T-helper 2 cell (primary cell): ENCODE measurements at places on chromosomes 4 and X.

- DNase-seq = no peak
Observed at GRCh38 chr4:83782591-83782990, 246.7 kb downstream of the GPAT3 start.

GRCh38 chr4:31040106-31040505, 319.9 kb downstream of the PCDH7 start:
- DNase-seq = no peak

DNA sequence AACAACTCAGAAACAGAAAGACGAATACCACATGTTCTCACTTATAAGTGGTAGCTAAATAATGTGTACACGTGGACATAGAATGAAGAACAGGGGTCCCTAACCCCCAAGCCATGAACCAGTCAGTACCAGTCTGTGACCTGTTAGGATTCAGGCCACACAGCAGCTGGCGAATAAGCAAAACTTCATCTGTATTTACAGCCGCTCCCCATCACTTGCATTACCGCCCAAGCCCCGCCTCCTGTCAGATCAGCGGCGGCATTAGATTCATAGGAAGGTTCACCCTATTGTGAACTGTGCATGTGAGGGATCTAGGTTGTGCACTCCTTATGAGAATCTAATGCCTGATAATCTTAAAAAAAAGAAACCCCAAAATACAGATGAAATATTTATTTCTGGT, 1128.7 kb downstream of the NLGN4X start:
- no peak for DNase-seq

DNA sequence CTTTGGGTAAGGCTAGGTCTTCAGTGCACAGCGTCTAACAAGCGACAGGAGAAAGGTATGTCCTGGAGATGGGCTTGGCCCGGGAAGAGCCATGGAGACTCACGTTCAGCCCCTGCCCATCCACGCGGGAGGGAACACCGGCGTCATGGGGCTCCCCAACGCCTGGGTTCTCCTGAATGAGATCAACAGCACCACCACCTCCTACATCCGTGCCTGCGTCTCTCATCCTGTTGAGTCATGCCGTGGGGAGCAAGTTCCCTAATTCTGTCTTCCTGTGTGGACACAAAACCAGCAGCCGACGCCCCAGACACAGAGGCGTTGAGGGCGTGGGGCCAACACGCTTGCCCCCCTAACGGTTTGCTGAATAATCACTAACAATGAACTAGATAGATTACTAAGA, 20.1 kb upstream of the IL3RA start:
- DNase-seq = no peak

- DNase-seq = no peak
Observed at GRCh38 chr4:53767482-53767881, 176.2 kb upstream of the LNX1 start.

DNA sequence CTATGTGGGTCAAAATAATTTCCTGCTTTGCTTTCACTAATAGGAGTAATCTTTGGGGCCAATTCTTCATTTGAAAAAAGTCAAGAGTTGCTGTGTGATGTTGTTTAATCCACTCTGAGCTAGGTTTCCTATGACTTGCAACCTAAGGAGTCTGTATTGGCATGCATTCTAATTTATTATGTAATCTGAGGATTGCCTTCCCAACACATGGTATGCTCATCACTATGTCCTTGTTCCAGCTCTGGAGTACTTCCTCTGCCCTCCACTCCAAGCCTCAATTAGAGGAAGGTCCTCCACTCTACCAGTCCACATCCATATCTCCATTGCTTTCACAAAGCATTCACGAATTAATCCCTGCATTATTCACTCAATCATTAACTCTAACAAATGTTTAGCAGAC, 56.1 kb downstream of the PPP3CA start:
- DNase-seq = no peak

GRCh38 chr4:151690164-151690870, 70.5 kb downstream of the GATB start:
- DNase-seq = no peak

DNA sequence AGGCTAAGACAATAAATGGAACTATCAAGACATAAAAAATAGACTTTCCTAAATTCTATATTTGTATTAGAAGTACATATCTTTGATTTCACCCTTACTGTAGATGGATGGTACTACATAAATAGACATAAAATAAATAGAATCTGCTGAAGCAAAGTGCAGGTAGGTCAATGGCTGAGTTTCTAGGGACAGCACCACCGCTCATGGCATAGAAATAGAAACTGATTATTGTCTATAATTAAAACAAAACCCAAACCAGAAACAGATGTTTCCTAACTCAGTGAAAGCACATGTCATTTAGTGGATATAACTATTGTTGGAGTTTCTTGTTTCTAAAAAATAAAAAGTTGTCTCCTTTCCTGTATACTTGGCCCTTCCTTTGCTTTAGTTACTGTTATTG, 387.3 kb upstream of the ADGRL3 start:
- no peak for DNase-seq

GRCh38 chr4:74674750-74675149, 119.6 kb downstream of the BTC start:
- no peak for DNase-seq

DNA sequence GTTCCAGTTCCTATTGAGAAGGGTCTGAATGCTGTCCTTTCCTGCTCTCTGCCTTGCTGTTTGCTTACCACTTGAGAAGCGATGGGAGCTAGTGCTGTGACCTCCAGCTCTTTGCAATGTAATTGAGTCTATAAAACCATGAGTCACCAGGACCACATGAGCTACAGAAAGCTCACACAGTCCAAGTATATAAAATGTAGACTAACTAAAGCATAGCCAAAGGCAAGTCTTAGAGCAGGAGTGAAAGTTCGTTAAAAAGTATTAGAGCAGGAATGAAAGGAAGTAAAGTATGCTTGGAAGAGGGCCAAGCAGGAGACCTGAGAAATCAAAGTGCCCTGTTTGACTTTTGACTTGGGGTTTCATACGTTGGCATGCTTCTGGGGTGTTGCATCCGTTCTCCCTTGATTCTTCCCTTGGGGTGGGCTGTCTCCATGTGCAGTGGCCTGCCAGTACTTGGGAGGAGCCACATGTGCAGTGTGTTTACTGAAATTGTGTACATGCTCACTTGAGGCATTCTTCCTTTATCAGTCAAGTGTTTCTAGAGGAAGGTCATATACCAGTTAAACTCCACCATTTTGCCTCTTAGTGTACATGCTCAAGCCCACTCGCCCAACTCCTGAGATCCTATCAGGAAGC, 71.3 kb upstream of the KIT start:
- DNase-seq = no peak

DNA sequence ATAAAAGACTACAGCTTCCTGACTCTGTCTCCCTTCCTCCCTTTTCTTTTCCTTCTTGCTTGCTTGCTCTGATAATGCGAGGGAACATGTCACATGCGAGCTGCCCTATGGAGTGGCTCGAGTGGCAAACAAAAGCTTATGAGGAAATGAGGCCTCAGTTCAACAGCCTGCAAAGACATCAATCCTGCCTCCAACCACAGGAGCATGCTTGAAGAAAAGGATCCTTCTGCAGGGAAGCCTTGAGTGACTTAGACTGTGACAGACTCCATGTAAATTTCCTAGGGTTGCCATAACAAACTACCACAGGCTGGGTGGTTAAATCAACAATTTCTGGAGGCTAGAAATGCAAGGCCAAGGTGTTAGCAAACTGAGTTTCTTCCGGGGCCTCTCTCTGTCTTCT, 152.5 kb downstream of the NR3C2 start:
- DNase-seq = no peak

GRCh38 chr4:3864742-3865721, 98.8 kb downstream of the ADRA2C start:
- no peak for DNase-seq

- no peak for DNase-seq
Observed at GRCh38 chr4:100208459-100208858, 18.2 kb upstream of the DDIT4L start.

GRCh38 chrX:155873188-155873587, 8.0 kb upstream of the VAMP7 start:
- DNase-seq = no peak

GRCh38 chr4:48905363-48906015, 1.1 kb downstream of the OCIAD2 start:
- DNase-seq = no peak

DNA sequence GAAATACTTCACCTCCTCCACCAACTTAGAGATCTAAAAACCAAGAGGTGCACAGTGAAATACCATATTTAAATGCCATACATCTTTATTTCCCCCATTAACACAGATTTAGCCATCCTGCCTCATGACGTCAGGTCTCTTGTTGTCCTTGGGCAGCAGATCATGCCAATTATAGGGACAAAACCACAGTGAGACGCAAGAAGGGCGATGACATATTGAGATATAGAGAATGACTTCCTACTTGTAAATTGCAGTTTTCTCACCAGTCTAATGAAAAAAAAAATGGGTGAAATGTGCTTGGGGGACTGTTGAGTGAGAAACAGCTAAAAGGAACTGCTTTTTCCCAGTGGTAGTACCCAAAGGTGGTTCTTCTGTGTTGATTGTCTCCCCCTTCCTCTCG, 24.3 kb downstream of the RS1 start:
- no peak for DNase-seq

DNA sequence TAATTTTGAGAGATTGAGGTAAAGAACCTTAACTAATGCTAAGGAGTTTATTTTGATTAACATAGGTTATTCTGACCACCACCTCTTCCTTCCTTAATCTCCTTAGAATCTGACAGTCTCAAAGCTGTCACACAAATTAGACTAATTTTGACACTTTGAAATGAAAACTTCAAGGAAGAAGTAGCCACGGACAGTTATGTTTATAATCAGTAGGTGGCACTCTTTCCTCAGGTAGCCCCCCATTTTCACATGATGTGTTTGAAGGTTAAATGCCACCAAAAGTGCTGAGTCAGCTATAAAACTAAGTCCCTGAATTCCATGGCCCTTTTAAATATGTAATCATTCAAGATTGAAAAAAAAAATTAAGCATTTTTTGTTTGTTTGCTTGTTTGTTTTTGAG, 22.4 kb downstream of the TMEM33 start:
- no peak for DNase-seq

GRCh38 chr4:41935652-41936021, 408 bp downstream of the TMEM33 start:
- DNase-seq = no peak

DNA sequence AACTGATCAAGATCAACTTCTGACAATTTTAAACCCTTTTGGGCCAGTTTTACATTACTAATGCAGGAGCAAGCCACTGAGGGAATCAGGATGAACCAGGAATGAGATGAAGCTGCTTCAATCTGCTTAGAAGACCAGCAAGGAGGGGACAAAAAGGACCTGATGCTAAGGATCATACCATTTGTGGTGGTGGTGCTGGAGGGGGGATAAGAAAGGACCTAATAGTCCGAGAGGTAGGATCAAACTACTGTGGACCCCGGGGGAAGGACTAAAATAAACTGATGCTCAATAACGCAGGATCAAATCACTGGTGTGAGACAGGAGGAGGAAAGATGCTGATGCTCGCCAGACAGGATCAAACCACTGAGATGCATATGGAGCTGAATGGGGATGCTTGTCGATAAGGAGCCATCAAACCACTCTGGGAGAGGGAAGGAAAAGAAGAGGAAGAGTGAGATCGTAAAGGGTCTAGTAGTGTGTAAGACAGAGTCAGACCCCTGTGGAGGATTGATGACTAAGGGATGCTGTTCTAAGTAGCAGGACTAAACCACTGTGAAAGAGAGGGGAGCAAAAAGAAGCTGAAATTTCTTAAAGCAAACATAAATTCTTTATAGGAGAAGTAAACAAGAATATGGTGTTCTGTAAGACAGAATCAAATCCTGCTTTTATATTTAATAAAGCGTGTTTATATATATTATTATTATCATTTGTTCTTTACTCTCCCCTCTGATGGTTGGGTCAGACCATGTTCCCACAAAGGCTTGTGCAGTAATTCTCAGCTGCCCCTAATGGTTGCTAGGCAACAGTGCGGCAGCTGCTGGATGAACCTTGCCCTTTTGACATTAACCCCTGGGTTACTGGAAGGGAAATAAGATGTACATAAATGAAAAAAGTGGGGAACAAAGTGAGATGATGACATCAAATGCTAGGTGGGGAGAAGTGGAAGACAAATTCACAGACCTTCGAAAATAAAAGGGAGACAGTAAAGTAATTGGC, 432.5 kb upstream of the FGF16 start:
- peak; percentile 1 for DNase-seq

- DNase-seq = no peak
Observed at GRCh38 chr4:86706923-86707597, 112.9 kb downstream of the PTPN13 start.

DNA sequence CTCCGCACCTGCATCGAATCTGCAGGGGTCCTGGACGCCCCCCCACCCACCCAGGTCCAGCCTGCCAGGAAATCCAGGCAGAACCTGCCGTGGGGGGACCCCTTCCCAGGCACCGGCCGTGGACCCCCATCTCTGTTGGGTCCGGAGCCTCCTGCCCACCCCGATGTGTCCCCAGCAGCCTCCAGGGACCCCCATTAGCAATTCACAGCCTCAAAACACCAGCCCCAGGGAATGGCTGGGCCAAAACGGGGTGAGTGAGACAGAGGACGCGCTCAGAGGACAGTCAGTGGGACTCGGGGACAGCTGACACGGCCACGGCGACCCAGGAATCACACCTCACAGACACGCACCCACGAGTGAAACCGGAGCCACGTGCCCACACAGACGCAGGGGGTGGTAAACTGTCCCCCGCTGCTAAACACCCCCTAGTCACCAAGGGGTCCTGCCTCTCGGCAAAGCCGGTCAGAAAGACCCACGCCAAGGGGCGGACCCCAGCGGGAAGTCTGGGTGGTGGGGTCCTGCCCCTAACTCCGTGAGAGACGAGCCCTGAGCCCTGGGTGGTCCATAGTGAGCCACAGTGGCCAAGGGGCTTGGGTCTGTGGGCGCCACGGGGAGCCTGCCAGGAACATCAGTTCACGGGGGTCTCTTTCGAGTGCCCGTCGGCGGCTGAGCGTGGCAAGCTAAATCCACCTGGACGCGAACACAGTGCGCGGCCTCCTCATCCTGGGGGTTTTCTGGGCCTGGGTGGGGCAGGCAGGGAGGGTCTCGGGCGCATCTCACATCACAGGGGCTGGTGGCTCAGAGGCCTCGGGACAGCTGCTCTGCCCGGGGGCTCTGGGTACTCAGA, 126.5 kb upstream of the NKX1-1 start:
- no peak for DNase-seq

GRCh38 chr4:15242021-15242420, 185.8 kb upstream of the C1QTNF7 start:
- DNase-seq = no peak

- DNase-seq = no peak
Observed at GRCh38 chrX:134642386-134642785, 15.9 kb downstream of the PLAC1 start.

DNA sequence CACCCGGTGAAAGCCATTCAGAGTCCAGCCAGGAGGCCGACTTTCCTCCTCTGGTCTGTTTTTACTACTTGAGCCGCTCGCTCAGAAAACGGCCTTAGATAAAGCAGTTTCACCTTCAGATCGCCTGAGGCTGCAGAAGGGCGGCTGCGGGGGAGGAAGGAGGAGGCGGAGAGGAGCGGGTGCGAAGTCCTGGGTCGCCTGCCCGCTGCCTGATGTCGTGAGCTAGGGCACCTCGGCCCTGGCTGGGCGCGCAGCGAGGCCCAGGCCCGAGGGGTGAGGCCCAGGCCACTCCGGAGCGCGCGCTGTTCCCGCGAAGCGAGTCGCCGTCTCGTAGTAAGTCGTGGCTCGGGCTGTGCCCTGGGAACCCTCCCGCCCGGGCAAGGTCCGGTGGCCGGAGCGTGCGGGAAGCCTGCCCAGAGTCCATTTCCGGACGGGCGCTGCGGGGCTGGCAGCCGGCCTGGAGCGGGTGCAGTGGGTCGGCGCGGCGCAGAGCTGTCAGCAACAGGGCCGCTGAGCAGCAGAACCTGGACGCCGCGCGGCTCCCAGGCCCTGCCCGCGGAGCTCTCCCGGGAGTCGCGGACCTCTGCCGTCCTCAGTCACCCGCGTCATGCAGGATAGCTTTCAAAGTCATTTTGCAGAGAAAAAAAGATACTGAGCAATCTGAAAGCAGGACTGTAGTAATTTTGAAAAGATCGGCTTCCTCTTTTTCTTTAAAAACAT, 18.6 kb downstream of the TRIM2 start:
- DNase-seq = peak; percentile 48
